ENCODE measurements at places on chromosomes 7 and 10. TPM values are rescaled to one million over a fixed set of nuclear protein-coding genes. Genes with fewer than 3 reads are reported as not detected.

TSPAN12 gene
- 6.4 TPM for total RNA-seq

SPDYE2 gene
- not detected for total RNA-seq

- no peak for DNase-seq
These were observed 169.7 kb upstream of the PPP1R3A start for GRCh38 chr7:114088470-114088940.

DNA sequence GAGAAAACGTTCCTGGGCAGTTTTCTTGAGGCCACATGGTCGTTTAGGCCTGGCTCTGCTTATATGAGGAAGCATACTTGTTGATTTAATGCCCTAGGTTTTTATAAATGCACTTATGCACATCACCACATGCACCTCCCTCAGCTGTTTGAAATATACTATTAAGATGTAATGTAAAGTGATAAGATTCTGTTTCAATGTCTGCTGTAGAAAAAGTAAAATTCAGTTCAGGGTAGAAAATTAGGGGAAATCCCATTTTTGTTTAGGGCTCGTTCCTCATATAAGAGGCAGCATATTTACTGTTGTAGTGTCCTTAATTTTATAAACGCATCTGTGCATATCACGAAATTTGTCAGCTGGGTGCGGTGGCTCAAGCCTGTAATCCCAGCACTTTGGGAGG lies 7.8 kb upstream of the CAMK1D start:
- no peak for DNase-seq

- DNase-seq: no peak
These were observed 586.7 kb upstream of the GALNT17 start for GRCh38 chr7:70545214-70545613.

DNA sequence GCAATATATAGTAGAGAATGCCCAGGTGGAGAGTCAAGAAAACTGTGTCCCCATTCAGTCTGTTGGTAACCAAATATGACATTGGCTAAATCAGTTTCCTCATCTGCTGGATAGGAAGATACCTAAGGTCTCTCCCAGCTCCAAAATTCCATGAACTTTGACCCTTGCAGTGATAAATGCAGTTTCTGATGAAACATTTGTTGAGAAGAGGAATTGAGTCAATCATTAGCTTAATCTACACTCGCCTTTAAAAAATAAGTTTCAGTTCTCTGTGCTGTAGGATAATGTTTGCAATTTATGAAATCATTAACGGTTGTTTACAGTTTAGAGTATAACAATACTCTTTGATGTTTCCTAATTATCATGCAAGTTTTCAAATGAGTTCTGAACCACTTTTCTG lies 38.0 kb upstream of the SLC25A13 start:
- no peak for DNase-seq

Data from LHCN-M2 (cell line).